NCI-H748 treated with DMSO at 0.1 percent for 48 hours (cell line): ENCODE measurements at places on chromosomes 5 and 9.
A peak's percentile ranks its signal among the peaks of the same experiment; 100 is the strongest.

- DNase-seq: no peak
Measured at GRCh38 chr5:120778491-120779484, 314.7 kb downstream of the PRR16 start.

- DNase-seq: no peak
Measured at GRCh38 chr9:86600291-86600690, 246.1 kb upstream of the TUT7 start.

DNA sequence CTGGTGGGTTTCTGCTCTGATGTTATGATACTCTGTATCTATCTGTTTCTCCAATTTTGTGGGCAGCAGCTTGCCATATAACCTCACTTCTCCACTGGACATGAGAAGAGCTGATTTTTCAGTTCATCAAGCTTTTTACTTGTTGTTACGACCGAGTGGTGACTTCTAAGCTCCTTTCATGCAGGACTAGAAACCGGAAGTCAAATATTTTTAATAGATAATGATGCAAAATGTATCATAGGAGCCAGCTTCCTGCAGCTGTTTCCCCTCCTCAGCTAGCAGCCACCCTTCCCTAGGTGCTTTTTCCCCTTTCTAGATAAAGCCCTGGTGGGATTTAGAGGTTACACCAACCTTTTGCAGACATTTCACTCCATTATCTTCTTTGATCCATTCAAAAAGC lies 17.0 kb upstream of the ADAM19 start:
- no peak for DNase-seq

DNA sequence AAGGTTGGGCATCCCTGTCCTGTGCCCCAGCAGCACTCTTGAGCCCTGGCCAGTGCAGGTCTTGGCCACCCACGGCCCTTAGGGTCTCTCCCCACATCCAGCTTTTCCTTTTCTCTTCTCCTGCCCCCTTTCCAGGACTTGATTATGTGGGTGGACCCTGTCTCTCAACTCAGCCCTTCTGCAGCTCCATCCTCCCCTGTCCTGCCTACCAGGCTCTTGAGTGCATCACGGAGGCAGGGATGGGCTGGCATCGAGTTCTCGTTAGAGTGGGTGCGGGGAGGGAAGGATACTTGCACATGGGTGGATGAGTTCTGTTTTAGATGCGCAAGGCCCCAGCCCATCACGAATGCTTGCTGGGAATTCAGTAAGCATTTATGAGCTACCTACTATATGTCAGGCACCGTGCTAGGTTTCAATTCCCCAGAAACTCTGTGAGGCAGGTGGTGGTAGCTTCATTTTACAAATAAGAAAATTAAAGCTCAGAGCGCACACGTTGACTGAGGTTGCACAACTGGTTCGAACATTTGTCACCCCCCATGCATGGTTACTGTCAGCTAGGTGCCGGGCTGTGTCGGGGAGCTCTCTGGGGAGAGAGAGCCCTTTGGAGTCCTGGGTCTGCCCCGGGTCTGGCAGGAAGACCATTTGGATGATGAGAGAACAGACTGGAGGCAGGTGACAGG lies 144.6 kb upstream of the PITX1 start:
- no peak for DNase-seq

- DNase-seq: no peak
Measured at GRCh38 chr5:6365977-6366590, 12.3 kb downstream of the MED10 start.

- DNase-seq: peak; percentile 14
Measured at GRCh38 chr5:132253452-132254320, 3.8 kb upstream of the PDLIM4 start.

- no peak for DNase-seq
Measured at GRCh38 chr5:125536095-125536494, 789.7 kb upstream of the ZNF608 start.

- no peak for DNase-seq
Measured at GRCh38 chr9:113955076-113955752, 79.1 kb downstream of the ZNF618 start.

DNA sequence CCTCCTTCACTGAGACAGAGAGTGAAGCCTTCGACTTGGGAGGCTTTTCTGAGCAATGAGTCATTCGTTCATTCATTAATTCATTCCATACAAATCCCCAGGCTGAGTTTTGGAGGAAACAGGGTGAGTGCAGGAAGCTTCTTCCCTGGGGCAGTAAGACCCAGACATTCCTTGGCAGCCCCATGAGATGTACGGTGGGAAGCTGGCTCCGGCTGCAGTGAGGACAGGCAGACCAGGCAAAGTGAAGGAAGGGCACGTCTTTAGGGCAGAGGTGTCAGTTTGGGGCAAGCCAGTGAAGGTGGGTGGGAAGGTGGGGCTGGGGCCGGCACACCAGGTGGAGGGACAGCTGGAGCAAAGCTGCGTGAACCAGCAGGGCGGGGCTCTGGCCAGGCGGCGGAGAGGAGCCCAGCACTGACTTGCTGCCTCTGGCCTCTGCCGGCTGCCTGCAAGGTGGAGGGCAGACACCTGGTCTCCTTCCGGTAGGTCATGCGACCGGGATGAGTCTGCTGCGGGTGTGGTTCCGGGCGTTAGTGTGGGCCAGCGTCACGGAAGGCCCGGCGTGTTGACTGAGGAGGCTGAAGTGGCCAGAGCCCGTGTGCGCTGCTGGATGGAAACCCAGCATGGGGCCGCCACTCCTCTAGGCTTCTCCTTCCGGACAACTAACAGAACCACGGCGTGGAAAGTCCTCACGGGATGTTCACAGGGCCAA lies 16.6 kb downstream of the OLFM1 start:
- no peak for DNase-seq

GRCh38 chr5:179176571-179177230 lies 116.5 kb downstream of the ZNF354C start:
- no peak for DNase-seq

DNA sequence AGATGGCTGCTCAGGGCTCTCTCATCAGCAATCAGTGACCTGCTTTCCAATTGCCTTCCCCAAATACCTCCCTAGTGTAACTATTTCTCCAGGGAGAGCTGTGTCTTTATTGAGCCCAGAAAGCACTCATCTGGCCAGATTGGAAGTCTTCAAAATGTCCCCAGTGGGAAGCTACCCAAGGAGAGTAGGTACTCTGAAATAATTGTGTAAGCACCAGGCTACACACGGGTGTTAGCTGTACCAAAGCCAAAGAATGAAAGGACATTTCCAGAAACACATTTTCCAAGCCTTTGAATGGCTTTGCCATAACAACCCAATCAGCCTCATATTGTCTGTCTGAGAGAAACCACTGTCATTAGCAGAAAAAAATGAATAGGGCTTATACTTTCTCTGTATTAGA lies 318.8 kb downstream of the FAM170A start:
- no peak for DNase-seq

- no peak for DNase-seq
Measured at GRCh38 chr5:73435759-73436534, 12.6 kb downstream of the FOXD1 start.

DNA sequence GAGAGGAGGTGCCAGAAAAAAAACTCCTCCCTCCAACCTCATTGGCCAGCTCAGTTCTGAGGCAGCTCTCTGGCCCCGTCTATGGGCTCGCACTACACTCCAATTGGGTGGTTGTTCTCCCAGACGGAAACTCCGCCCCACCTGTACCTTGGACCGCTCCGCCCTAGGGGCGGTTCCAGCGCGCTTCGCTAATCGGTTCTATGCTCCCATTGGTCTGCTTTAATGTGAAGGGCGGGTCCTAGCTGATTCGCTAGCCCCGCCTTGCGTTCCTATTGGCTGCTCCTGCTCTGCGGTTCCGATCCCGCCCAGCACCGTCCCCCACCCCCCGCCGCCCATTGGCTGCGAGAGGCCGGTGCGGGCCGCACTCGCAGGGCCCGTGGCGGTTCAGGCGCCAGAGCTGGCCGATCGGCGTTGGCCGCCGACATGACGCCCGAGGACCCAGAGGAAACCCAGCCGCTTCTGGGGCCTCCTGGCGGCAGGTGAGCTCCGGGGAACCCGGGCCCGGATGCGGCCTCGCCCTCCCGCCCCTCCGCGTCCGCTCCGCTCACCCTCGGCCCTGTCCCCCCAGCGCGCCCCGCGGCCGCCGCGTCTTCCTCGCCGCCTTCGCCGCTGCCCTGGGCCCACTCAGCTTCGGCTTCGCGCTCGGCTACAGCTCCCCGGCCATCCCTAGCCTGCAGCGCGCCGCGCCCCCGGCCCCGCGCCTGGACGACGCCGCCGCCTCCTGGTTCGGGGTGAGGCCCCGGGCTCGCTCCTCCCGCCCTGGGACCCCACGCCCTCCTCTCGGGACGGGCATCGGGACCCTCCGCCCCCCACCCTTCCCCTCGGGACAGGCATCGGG lies at the start of gene SLC2A8:
SLC2A8 (plus strand) TSS at position 362 of the 838 bp plus-strand sequence; CDS start at position 424, 62 bp downstream.
- DNase-seq: peak; percentile 99

GRCh38 chr9:121184463-121184862 lies 17.2 kb downstream of the RAB14 start:
- DNase-seq: no peak
